ENCODE measurements at places on chromosomes 2 and 18. TPM values are rescaled to one million over a fixed set of nuclear protein-coding genes. Genes with fewer than 3 reads are reported as not detected.

- DNase-seq: no peak
Measured at GRCh38 chr2:169362894-169363559, 693 bp upstream of the LRP2 start.

DNA sequence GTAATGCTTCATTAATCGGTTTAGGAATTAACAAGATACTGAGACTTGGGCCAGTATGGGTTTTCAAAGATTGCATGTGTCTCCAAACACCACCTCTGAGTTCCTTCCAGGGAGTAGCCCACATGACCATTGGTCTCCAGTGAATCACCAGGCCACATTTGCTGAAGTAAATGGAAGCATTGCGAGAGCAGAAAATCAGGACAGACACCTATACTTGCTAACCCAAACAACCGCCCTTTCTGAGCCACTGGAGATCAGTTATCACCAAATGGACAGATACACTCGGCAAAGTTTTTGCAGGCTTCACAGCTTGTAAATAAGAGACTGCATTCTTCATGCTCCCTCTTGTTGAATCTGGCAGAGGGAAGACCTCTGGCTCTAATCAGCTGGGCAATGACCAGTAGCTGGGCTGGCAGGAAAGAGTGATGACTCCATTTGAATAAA, 40.9 kb downstream of the GATA6 start:
- DNase-seq: no peak

Gene DYNAP
- not detected for total RNA-seq

GRCh38 chr2:167192833-167193232, 304.6 kb downstream of the XIRP2 start:
- DNase-seq: no peak

Gene EVA1A
- total RNA-seq: not detected

Gene AQP12B
- total RNA-seq: not detected

Gene KRTCAP3
- total RNA-seq: 6.6 TPM

Data from activated CD8-positive, alpha-beta T cell treated with anti-CD3 and anti-CD28 coated beads, Interleukin-2, amount 10 ng/mL, durations not matched to agents 7 days and 5 days (primary cell).